ENCODE measurements at places on chromosomes 1 and 21.

DNA sequence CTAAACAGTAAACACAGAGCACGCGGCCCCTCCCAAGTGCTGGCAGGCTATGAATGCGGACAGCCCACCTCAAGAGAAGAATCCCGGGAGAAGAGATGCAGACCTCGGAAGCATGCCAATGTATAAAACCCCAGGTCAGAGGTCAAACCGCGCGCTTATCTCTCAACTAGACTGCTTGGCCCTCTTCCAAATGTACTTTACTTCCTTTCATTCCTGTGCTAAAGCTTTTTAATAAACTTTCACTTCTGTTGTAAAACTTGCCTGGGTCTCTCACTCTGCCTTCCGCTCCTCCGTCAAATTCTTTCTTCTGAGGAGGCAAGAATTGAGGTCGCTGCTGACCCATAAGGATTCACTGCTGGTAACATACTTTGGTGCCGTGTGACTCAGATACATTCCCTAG, 216.0 kb downstream of the S1PR1 start:
- no peak for DNase-seq

GRCh38 chr1:219773775-219774174, 154.6 kb downstream of the SLC30A10 start:
- DNase-seq, result no peak

DNA sequence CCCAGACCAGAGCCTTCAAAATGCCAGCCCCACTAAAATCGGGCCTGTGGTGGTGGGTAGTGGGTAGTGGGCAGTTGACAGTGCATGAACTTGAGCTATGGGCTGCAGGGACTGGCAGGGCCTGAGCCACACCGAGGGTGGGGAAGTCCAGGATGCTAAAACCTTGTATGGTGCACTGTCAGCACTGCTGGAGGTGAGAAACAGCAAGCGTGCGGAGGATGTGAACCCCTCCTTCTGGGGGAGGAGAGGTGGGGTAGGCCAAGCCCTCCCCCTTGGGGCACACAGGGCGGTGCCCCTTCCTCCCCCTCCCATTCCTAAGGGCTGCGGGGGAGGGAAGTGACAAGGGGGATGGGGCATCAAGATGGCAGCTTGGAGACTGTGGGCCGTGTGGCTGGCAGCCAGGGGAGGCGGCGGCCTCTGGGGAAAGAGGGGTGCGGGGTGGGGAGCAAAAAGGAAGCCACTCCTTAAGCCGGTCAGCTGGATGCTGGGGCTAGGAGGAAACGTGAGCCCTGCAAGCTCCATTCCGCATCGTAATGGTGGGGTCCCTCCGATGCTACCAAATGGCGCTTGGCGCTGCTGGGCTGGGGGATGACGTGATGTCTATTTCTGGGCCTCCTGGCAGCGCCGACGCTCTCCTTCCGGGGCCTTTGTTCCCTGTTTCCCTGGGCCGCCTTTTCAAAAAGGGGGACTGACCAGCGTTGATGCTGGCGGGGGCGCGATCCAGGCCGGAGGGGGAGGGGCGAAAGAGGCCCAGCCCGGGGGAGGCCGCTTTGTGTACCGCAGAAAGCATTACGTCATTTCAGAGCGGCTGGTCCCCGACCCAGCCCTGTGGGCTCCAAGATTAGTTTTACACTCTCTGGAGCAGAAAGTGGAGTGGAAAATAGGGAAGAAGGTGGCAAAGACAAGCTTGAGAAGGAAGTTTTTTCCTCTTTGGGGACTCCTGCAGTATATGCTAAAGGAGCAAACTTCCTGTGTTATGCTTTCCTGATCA, 809 bp downstream of the SYT11 start:
- peak; percentile 64 for DNase-seq

GRCh38 chr1:85372683-85373377, 92.1 kb downstream of the DDAH1 start:
- no peak for DNase-seq

- DNase-seq, result no peak
Measured at GRCh38 chr1:48082271-48082962, 85.2 kb upstream of the TRABD2B start.

- DNase-seq, result no peak
Measured at GRCh38 chr21:42663860-42664535, 10.6 kb downstream of the PDE9A start.

GRCh38 chr1:6523566-6523965, 30.7 kb downstream of the NOL9 start:
- DNase-seq, result no peak

- DNase-seq, result no peak
Measured at GRCh38 chr1:179137617-179138255, 55.9 kb downstream of the TOR3A start.

DNA sequence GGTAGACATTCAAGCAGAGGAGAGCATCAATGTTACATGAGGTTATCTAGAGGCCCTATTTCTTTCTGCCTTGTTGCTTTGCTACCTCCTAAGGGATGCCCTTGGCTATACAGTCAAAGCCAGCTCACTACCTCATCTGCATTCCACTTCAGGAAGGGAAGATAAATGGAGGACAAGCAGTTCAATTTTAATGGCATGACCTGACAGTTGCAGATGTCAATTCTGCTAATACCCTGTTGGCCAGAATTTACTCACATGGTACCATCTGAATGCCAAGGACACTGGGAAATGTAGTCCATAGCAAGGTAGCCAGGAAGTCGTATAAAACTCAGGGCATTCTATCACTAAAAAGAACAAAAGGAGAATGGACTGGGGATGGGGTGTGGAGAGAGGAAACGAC, 31.5 kb downstream of the PALMD start:
- no peak for DNase-seq

DNA sequence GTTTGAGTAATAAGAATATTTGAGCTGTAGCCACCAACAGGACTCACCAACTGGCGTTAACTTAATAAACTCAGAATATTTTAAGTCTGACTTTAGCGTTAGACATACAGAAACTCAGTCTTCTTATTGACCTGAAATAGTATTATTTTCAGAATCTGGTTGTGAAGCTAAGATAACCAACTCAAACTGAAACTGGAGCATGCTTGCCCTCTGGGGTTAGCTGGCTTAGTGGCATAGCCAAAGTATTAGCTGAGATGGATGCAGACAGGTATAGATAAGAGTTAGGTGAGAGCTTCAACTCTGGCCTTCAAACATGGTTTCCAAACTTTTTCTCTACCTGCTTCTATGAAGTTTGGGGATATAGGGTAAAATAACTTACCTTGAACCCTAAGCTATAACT, 40.5 kb downstream of the AMY1C start:
- DNase-seq, result no peak

GRCh38 chr1:63887809-63888208, 114.0 kb downstream of the ROR1 start:
- no peak for DNase-seq

- no peak for DNase-seq
Measured at GRCh38 chr1:61389926-61390845, 307.8 kb downstream of the NFIA start.

DNA sequence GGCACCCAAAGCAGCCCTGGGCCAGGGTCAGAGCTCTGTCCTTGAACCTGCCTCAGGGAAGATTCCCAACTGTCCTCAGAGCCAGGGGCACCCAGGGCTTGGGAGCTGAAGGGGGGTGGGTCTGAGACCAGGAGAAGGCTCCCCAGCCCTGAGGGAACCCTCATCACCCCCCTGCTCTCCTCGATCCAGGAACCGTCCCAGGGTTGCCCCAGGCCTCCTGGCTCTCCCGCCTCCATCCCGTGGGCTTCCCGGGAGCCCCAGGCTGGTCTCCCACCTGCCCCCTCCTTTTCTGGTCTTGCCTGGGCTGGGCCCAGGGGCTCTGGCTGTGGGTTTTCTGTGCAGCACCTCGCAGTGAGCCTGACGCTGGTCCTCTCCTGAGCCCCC, 6.7 kb upstream of the SAMD11 start:
- DNase-seq, result no peak

GRCh38 chr21:32705139-32705538, 22.7 kb downstream of the SYNJ1 start:
- DNase-seq, result no peak

DNA sequence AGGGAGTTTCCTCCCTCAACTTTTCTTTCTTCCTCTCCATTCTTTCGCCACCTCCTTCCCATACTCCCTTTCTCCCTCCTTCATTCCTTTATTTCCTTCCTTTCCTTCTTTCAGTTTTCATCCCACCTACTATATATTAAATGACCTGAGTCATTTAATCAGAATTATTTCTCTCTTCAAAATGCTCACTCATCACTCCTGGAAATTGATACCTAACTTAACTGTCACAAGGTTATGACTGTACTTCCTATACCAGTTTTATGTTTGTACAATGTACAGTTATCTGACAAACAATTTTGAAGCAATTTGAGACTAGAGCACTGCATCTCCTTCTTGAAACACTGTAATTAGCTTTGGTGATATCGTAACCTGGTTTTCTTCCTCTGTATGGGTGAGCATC, 41.4 kb downstream of the NEXN start:
- DNase-seq, result no peak

DNA sequence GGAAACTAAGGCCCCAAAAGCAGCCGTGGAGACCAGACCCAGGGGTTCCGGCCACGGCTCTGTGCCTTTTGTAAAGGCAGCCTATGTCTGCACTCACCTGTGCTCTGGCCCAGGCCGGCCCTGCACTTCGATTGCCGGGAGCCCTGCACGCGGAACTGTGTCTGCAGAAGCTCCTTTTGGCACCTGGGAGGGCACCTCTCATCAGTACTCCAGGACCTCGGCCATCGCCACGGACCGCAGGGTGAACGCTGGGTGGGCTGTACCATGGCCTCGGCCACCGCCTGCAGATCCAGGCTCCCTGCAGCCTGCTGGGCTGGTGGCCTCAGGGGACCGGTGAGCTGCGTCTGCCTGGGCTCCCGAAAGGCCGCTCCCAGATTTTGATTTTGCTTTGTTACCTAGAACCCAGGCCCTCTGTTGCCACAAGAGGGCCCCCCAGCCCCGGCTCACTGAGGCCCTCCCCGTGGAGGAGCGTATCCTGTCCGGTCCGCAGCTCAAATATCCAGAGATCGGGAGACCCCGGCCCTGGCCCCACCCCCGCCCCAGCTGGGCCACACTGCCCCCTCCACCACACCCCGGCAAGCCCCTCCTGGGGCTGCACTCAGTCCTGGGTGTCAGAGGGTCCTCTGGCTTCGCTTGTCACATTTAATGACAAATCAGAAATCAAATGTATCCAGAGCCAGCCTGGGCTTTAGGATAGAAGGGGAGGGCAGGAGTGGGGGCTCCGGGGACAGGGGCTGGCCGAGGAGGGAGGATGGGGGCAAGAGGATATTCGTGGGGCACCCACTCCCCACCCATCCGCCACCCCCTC, 60.2 kb upstream of the PDE9A start:
- DNase-seq, result no peak

DNA sequence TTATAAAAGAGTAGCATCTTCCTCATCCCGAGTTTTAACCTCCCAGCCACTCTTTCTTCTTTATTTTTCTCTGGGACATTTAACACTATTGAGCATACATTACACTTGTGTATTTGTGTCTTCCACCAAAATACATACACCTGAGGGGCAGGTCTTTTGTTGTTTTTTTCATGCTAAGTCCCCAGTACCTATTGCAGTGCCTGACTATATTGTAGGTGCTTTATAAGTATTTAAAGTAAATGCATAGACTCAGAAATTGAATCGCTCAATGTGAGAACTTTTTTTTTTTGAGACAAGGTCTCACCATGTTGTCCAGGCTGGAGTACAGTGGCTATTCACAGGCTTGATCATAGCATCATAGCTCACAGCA, 7.8 kb upstream of the SEMA4A start:
- DNase-seq, result no peak

GRCh38 chr1:163443863-163444262, 122.1 kb downstream of the NUF2 start:
- DNase-seq, result no peak

DNA sequence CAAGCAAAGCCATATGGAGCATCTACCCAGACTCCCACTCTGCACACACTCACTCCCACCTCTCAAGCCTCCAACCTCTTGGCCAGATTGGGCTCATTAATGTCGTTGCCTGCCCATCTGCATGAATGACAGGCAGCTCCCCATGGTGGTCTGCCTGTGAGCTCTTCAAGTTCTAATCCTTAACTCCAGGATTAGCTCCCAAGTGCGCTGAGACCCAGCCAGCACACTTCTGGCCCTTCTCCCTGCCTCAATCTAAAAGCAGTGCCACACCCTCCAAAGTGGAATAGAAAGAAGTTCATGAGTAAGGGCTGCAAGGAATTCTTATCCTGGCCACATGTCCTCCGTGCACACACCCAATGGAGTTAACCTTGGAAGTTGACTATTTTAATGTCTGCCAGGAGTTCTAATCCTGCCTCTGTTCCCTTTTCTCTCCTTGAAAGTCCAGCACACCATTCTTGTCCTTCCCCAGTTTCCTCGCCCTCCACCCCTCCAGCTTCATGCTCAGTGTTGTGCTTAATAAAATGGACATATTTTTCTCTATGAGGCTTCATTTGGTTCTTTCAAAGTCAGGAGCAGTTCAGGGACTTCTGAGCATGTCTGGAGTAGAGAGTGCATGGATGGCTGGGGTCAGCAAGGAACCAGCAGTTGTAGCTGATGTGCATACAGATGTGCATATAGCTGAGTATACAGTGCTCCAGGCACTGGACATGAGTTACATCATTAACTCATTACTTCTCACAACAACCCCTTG, 30.1 kb downstream of the CAMK1G start:
- DNase-seq, result no peak

DNA sequence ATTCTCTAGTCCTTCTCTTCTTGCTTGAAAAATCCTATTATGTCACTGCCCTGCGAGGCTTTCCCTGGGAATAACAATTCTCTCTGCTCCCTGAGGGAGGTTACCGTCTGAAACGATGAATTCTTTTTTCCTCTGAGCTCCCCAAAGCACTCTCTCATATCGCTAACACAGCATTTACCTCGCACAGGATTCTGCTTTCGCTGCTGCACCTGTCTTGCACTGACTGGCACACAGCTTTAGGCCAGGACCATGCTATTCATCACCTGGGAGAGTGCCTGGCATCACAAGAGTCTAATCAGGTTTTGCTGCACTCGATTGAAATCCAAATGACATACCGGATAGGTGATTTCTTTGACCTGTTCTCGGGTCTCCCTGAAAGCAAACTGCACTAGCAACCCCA, 52.8 kb upstream of the GNG4 start:
- DNase-seq, result no peak

GRCh38 chr1:60753036-60753900, 329.1 kb upstream of the NFIA start:
- no peak for DNase-seq

DNA sequence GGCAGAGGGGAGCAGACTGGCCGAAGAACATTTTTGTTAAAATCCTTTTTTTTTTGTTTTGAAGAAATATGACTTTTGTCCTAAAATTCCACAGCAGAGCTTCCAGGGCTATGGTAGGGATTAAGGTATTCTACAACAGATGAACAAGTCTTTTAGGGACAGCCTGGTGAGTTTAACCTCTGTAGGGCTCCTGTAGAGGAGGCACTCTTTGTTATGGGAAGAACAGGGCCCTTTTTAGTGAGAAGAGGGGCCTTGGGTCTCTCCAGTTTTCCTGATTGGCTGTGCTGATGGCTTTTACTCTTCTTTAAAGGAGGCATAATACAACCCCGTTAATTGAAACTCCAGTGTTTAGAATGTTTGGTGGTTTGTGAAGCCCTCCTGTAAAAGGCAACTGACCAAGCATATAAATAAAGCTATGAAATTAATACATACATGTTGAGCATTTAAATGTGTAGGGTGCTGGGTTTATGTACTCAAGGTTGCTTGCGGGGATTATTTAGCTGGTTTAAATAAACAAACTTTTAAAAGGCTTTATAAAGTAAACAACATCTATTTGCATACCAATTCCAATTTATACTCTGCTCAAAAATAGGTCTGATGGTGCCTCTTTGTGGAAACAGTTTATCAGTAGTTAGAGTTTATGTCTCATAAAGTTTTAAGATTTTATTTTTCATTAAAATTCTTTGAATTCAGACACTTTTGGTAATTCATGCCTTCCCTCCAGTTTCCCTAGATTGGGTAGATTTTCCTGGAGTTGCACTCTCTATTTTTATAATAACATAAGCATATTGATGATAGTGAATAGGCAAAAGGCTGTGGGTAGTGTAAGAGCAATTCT, 46.5 kb downstream of the PBX1 start:
- DNase-seq, result no peak

Measured in right renal cortex interstitium (tissue), 3 donors.